ENCODE measurements at places on chromosomes 6 and 20.

DNA sequence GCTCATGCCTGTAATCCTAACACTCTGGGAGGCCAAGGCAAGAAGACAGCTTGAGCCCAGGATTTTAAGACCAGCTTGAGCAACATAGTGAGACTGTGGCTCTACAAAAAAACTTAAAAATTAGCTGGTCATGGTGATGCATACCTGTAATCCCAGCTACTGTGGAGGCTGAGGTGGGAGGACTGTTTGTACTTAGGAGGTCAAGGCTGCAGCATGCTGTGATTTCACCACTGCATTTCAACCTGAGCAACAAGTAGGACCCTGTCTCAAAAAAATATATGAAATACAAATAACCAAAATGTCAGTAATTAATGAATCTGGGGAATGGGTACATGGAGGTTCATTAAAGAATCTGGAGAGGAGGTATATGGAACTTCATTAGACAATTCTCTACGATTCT lies 9.9 kb downstream of the FKBP5 start:
- DNase-seq, result no peak

DNA sequence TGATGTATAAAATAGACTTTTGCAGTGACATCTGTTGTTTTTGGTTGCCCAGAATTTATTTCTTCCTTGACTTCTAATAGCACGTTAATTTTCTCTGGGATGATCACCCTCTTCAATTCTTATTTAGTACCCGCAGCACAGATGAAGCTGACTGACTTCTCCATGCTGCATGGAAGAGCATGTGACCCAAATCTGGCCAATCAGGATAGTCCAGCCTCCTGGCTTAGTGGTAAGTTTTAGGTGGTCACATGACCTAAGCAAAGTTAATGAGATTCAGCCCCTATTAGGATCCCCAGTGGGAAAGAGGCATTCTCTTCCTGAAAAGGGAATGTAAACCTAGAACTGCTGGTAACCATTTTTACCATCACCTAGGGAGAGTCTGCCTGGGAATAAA lies 13.8 kb upstream of the SIRT5 start:
- DNase-seq, result no peak

- DNase-seq, result no peak
Measured at GRCh38 chr20:13930281-13930680, 60.1 kb downstream of the SEL1L2 start.

DNA sequence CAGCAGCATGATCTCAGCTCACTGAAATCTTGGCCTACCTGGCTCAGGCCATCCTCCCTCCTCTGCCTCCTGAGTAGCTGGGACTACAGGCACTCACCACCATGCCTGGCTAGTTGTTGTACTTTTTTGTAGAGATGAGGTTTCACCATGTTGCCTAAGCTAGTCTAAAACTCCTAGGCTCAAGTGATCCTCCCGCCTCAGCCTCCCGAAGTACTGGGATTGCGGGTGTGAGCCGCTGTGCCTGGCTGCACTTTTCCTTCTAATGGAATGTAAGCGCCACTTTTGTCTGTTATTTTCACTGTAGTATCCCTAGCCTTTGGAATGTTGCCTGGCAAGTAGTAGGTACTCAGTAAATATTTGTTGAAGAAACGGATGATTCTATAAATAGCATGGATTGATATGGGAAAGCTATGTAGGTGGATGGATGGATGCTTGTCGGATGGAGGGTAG lies 10.4 kb upstream of the TRIB3 start:
- no peak for DNase-seq

- DNase-seq, result no peak
Measured at GRCh38 chr20:25285856-25286798, 38.2 kb downstream of the PYGB start.

DNA sequence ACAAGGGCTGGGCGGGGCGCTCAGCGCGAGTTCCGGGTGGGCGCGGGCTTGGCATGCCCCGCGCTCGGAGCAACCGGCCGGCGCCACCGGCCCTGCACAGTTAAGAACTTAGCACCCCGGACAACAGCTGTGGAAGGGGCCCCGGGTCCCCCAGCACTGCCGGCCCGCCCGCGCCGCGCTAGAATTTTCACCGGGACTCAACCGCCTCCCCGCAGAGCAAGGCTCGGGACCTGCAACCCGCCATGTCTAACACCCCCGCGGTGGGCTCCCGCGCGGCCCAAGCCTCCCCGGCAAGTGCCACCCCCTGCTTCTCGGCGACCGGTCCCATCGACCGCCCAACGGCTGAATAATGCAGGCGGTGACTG lies 5.2 kb upstream of the PSMG4 start:
- DNase-seq, result no peak

DNA sequence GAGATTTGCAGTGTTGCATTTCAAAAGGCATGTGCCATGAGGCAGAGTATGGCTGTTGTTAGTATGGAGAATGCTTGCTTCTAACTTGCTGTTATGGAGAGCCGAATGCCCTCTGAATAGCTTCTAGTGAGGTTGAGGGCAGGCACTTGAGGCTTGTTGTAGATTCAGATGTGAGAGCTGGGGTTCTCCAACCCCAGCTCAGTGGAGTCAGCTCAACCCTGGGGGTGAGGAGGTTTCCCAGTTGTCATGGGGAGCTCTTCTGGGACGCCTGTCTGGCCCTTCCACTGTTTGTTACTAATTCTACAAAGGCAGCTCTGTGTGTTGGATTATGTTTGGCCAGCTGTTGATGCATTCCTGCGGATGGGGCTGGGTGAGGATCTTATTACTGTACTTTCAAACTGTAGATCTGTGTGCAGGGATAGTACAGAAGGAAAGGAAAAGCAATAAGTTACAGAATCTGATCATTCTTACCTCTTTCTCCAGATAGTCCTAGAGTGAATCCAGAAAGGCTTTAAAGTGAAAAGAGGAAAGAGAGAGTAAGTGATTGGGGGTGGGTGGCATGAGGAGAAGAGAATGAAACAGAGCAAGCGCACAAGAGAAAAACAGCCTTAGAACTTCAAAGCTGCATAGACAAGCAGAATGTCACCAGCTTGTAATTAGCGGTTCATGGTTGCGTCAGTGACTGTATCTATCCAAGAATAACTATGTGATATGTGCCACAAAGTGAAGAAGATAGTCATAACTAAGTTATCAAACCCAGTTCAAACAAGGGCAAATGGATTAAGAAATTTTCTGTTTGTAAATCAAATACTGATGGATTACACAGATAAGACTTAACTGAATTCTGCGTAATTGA lies 148.7 kb downstream of the PRL start:
- DNase-seq, result peak; percentile 39

DNA sequence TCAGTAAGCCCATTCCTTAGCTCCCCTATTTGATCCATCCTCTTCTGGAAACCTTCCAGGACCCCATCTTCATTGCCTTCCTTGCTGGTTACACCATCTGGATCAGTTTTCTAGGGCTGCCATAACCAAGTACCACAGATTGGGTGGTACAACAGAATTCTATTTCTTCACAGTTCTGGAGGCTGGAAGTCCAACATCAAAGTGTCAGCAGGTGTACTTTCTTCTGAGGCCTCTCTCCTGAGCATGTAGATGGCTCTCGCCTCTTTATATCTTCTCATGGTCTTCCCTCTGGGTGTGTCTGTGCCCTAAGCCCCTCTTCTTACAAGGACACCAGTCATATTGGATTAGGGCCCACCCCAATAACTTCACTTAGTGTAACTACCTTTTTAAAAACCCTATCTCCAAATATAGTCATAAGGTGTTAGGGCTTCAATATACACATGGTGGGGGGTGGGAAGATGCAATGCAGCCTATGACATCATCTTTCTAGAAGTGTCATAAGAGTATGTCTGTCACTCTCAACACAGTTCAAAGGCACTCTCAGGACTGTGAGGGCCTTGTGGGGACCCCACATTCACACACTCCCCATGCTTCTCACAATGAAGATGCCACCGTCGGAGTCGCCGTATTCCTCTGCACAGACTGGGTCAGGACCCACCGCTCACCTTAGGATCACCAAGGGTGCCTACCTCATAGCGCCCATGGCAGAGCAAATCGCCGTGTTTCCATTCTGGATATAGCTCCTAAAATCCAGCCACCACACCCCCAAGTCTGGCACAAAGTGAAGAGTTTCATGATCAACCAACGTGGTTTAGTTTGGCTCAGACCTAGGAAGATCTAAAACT lies 12.2 kb upstream of the PRND start:
- no peak for DNase-seq

DNA sequence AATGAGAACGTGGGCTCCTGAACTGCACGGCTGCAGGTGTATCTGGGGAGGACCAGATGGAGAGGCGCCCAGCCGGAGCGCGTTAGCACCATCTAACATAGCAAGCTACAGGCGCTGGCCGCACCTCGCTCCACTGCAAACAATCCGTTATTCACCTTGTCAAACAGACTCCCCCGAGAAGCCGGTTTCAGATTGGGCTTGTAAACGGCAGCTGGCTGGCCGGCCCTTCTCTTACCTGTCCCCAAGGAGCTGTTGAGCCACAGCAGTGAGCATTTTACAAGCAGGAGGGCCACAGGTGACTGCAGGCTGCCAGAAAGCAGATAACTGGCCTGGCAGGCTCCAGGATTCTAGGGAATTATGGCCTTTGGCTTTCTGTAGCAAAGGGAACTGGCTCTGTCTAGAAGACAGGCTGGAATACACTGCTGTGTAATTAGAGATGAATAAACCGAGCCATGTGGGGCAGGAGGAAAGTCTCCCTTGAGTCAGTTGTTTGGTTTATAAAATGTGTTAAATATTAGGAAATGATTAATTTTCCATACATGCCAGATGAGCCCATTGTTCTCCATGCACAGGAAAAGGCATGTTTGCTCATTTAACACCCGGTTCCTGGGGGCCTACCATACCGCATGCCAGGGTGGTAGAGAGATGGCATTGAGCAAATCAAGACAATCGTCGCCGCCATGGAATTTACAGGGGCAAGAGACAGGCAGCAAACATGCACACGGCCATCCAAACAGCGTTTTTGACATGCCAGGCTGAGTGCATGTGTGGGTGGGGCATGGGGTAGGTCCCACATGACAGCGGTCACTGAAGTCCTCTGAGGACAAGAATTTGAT lies 159.3 kb downstream of the NFATC2 start:
- DNase-seq, result no peak

DNA sequence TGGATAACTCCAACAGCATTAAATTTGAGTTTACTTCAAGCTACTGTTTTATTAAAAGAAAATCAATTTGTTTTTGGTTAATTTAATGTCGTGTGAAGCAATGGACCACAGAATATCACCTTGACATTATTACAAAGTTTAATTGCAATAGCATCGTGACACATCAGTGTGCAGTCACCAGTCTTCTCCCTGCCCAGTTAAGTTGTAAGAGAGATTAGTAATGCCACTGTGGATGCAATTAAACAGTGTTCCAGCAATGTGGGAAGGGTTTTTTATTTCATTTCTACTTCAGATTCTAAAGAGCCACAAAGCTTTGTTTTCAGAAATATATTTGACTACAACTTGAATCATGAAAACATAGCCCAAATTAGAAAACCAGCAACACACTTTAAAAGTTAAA lies 128.7 kb downstream of the SYNE1 start:
- no peak for DNase-seq

DNA sequence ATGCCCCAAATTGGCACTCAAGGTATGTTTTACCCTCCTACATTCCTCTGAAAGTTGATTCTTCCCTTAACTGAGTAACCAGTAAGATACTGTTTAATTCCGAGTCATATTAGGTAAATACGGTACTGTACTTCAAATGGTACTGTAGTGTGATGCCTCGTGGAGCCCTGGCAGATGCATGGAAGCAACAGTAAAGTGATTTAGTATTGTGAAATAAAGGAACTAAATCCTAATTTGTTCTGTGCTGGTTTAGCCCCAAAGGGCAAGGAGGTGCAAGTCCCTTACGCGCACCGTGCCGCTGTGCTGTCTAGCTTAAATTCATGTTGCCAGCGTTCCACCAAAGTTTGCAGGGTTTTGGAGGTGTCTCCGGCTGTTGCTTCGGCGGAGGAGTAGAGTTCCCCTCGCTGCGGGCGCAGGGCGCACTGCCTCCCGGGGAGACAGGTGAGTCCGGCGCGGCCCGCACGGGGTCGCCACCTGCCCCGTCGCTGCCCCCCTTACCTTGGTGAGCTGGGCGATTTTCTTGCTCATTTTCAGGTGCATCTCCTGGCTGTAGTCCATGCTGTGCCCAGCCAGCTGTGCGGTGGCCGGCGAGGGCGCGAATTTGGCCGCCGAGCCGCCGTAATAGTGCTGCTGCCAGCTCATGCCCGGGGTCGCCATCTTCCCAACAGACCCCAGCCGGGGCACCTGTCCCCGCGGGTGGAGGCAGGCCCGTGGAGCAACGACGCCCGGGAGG lies 655 bp downstream of the FAM184A start:
- no peak for DNase-seq

- DNase-seq, result no peak
Measured at GRCh38 chr6:163340201-163340887, 74.2 kb upstream of the QKI start.

- DNase-seq, result no peak
Measured at GRCh38 chr6:65999288-65999791, 292.3 kb upstream of the EYS start.

DNA sequence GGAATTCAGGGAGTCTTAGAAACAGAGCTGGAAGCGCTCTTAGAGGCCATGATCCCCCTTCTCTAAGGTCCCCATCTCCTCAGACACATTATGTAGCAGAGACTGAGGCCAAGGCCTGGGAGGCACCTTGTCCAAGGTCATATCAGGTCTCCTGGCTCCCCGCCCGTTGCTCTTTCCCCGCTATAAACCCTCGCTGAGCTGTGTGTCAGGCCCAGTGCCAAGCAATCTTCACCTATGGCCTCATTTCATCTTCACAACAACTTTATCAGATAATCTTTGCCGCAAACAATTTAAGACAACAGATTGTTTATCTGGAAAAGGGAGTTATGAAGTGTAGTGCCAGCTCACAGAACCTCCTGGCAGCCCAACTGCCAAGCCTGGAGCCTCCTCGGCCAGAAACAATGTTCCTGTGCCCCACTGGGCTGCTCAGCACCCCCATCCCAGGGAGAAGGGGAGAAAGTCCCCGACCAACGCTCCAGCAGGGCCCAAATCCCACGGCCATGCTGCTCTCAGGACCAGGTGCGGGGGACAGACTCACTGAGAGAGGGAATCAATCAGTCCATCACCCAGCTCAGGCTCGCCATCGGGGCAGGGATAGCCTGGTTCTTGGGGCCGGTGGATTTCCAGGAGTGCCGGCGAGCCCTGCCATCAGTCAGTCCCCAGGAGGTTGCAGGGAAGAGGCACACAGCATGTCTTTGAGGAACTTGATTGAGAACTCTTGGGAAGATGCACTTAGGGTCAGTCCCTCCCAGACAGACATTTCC lies 16.9 kb upstream of the FANCE start:
- no peak for DNase-seq

GRCh38 chr20:63156221-63156671 lies 59.7 kb downstream of the YTHDF1 start:
- no peak for DNase-seq
